Suppressor macrophage treated with lipopolysaccharide for 1 hour (primary cell): ENCODE measurements at places on chromosomes 16 and 17.

GRCh38 chr17:39813631-39814030 lies 50.5 kb downstream of the IKZF3 start:
- DNase-seq = no peak

DNA sequence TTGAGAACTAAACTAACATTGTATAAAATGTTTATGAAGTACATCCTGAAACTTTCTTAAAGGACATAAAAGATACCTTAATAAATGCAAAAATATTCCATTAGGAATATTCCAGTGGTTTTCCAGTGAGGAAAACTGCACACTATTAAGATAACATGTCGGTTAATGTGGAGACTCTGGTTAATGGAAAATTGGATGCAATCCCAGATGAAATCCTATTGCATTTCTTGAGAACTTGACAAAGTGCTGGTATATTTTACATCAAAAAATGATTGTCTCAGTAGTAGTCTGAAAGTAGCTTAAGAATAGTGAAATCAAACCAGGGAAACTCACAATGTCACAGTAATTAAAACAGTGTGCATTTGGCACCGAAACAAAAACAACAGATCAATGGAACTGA lies 202.5 kb upstream of the MON1B start:
- no peak for DNase-seq

DNA sequence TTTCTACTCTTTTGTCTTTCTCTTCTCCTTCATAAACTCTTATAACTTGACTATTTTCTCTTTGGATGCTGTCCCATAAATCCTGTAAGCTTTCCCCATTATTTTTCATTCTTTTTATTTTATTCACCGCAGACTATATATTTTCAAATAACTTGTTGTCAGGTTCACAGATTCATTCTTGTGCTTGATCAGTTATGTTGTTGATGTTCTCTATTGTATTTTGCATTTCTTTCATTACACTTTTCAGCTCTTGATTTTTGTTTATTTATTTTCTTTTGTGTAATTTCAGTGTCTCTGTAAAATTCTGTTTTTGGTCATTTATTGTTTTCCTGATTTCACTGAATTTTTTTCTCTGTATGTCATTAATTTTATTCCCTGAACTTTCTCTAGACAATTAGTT lies 49.2 kb downstream of the EFCAB13 start:
- no peak for DNase-seq

- peak; percentile 37 for DNase-seq
These were observed 288.6 kb upstream of the ELAC2 start for GRCh38 chr17:13306310-13306962.

GRCh38 chr17:62093188-62094155 lies 28.4 kb upstream of the MED13 start:
- DNase-seq = peak; percentile 76
